Heart left ventricle (tissue), 16 donors: ENCODE measurements at places on chromosomes 5 and 9. TPM values are rescaled to one million over a fixed set of nuclear protein-coding genes. Genes with fewer than 3 reads are reported as not detected.

PIP5K1B gene
- total RNA-seq, result 32.7 TPM

LSM11 gene
- total RNA-seq, result 0.97 TPM

ADGRD2 gene
- total RNA-seq, result not detected

IFNB1 gene
- total RNA-seq, result not detected

- no peak for DNase-seq
These were observed 3.5 kb upstream of the PRDM12 start for GRCh38 chr9:130660683-130661450.

GRCh38 chr9:130835441-130836298 lies 616 bp downstream of the ABL1 start:
- peak; percentile 67 for DNase-seq

DNA sequence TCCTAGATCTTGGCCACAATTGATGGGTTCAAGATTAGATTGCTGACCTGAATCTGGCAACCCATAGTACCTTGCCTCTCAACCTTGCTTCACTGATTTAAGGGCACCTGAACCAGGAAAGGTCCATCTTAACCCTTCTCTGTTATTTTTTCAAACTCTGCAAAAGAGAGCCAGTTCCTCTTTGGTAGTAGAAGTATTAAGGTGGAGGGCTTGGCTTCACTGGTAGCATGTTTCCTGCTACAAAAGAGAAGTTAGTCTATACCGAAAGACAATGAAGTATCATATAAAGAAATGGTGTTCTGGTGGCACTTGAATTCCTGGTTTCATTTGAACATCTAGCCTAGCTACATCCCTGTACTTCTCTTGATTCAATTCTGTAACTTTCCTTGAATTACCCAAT lies 8.5 kb downstream of the ALG2 start:
- no peak for DNase-seq

SV2C gene
- not detected for total RNA-seq

- DNase-seq, result no peak
These were observed 158.8 kb downstream of the CEP120 start for GRCh38 chr5:123264394-123264793.

- DNase-seq, result peak; percentile 69
These were observed at the start of gene DOK3 for GRCh38 chr5:177509381-177509951. DOK3 (minus strand) TSS chr5:177509826; CDS start chr5:177509540, 286 bp downstream.

- DNase-seq, result no peak
These were observed 2.3 kb upstream of the PAX5 start for GRCh38 chr9:37036371-37036775.

GRCh38 chr9:73845539-73845938 lies 651.6 kb upstream of the RORB start:
- DNase-seq, result no peak

- no peak for DNase-seq
These were observed 2.8 kb downstream of the OTULIN start for GRCh38 chr5:14667290-14667689.

GGTA1 gene
- total RNA-seq, result 47.7 TPM

NUTM2F gene
- not detected for total RNA-seq

MARCHF3 gene
- total RNA-seq, result 31.5 TPM

FOXD4L3 gene
- not detected for total RNA-seq

LRRC19 gene
- total RNA-seq, result not detected

- no peak for DNase-seq
These were observed 11.8 kb downstream of the IPPK start for GRCh38 chr9:92658176-92658575.

GABRA6 gene
- not detected for total RNA-seq

ATOX1 gene
- total RNA-seq, result 99.6 TPM

GRCh38 chr9:83981126-83981871 lies 694 bp downstream of the RMI1 start:
- DNase-seq, result peak; percentile 47

DNA sequence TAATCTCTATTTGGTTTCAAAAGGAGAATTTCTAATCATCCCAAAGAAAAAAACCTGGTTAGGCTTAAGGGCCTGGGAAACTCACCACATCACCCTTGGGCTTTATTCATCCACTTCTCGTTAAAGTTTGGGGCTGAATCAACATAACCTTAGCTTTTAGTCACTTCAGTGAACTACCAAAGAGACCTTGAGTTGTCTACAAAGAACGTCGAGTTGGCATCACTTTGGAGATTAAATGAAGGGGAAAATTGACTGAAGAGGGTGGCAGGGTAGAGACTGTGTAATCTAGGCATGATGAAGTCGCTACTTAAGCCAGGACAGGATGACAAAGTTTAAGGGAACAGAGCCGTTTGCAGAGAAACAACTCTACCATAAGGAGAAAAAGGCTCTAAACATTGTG lies 341.4 kb downstream of the RAB3C start:
- DNase-seq, result no peak

DNA sequence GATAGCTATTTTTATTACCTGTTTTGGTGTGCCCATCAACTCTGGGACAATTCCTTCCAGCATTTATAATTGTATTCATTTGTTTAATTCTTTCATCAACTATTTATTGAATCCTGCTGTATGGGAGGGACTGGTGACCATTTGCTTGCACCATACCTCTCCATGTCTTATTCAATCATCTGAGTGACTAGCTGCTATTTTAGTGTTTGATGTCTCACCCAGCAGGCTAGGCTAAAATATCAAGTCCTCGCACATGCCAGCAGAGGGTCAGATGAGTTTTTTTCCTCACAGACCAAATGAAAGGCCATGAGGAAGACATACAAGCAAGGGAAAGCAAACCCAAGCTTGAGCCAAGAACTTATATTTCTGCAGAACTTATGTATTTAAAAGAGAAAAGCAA lies 63.9 kb downstream of the CETN3 start:
- no peak for DNase-seq

DNA sequence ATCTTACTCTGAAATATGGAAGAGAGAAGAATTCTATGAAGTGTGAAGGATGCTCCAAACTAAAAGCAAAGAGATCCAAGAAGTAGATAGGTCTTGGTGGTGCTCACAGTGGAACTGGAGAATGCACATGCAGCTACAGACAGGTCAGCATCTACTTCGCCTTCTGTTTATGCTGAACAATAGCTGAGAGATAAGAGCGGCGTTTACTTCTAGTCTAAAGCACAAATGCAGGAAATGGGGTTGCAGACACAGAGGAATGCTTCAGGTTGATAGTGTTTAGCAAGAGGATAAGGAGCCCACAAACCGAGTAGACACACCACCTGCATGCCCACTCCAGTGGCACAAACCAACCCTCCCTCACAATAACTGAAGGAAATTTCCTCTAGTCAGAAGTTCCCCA lies 180.0 kb upstream of the RGMB start:
- no peak for DNase-seq

- no peak for DNase-seq
These were observed 5.5 kb upstream of the RUSC2 start for GRCh38 chr9:35484406-35484805.

LHX3 gene
- not detected for total RNA-seq

GRCh38 chr5:135604056-135604455 lies 25.3 kb upstream of the CXCL14 start:
- no peak for DNase-seq

DNA sequence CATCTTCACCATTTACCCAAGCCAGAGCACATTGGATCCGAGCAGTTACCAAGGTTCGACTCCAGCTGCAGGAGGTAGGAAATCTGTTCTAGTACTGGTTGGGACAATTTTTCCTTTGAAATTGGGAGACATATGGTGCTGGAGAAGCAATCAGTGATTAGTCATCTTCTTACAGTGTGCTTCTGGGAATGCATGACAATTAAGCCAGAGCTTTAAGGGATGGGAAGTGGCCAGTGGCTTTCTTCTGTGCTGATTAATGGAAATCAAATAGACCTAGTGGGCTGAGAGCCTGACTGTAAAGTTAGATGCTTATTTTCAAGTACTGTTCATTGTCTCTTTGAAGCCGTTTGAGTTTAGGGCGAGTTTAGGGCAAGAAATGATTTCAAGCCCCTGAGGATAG lies 152.1 kb downstream of the UNC13B start:
- DNase-seq, result no peak

- no peak for DNase-seq
These were observed 731.5 kb downstream of the TLE1 start for GRCh38 chr9:80957801-80958200.

DNA sequence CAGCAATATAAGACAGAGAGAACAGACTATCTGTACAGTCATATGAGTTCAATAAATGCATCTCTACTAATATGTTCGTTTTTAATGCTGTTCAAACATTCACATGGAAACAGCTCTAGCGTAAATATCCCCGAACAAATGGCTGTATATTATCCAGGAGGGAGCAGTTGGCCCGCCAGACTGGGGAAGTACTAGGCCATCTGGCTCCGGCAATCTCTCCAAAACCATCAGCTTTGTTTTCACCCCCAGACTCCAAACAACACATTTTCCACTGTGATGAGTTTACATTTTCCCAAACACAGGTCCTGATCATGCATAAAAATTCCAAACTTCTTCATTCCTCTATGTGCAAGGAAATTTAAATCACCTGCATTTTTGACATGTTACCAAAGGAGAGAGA lies 8.7 kb downstream of the EBF1 start:
- DNase-seq, result no peak

GRCh38 chr5:40575921-40576320 lies 103.8 kb upstream of the PTGER4 start:
- DNase-seq, result no peak

- no peak for DNase-seq
These were observed 190.2 kb upstream of the SNX2 start for GRCh38 chr5:122584411-122585300.
